ENCODE measurements at places on chromosomes 3 and 15.

- no peak for DNase-seq
- H3K4me1 ChIP-seq, result no peaks in the 10 kb centered on the region
- H3K27me3 ChIP-seq, result no peaks in the 10 kb centered on the region
- no peak overlapping the region for H3K27ac ChIP-seq
- H3K4me3 ChIP-seq, result no peak overlapping the region
- H3K36me3 ChIP-seq, result no peaks in the 10 kb centered on the region
Observed at GRCh38 chr3:178260887-178261565, 275.2 kb upstream of the KCNMB2 start.

- no peak for DNase-seq
- no peak overlapping the region for H3K27ac ChIP-seq
- H3K4me3 ChIP-seq, result no peak overlapping the region
- H3K4me1 ChIP-seq, result peaks cover 11% of the 10 kb centered on the region
- no peaks in the 10 kb centered on the region for H3K36me3 ChIP-seq
Observed at GRCh38 chr3:146912241-146913015, 307.3 kb upstream of the PLSCR5 start.

DNA sequence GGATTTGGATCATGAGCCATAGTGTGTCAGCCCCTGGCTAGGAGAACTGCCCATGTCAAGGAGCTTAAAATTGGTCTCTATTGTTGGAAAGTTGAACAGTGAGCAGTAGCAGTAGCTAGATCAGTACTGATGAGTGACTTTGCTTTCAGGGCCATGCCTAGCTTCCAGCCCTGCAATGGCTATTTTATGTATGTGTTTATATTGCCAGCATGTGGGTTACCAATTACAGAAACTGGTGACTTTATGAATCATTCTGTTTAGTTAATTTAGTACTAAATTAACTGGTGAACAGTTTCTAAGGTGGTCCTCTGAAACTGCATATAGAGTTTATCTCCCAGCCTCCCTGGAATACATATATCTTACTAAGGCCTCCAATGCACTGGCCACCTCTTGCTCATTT lies 908.1 kb upstream of the ALCAM start:
- no peaks in the 10 kb centered on the region for H3K36me3 ChIP-seq
- no peak overlapping the region for H3K27ac ChIP-seq
- H3K4me3 ChIP-seq, result no peak overlapping the region
- no peak for DNase-seq
- peaks cover 3% of the 10 kb centered on the region for H3K4me1 ChIP-seq

GRCh38 chr3:43180694-43181093 lies 74.8 kb upstream of the POMGNT2 start:
- no peak overlapping the region for H3K4me3 ChIP-seq
- no peaks in the 10 kb centered on the region for H3K36me3 ChIP-seq
- H3K27ac ChIP-seq, result no peak overlapping the region
- no peak for DNase-seq
